ENCODE measurements at places on chromosomes 7 and 10.

- no peak for DNase-seq
These were observed 110.7 kb downstream of the CYTH3 start for GRCh38 chr7:6161463-6162330.

- DNase-seq: no peak
These were observed 121.1 kb downstream of the PLPP4 start for GRCh38 chr10:120578134-120578533.

GRCh38 chr10:96672481-96673175 is 47.7 kb downstream of the PIK3AP1 start:
- DNase-seq: peak; percentile 4

GRCh38 chr7:143884969-143885559 is 16.9 kb downstream of the TCAF1 start:
- no peak for DNase-seq

- DNase-seq: peak; percentile 62
These were observed 94.6 kb upstream of the MACROH2A2 start for GRCh38 chr10:69957886-69958555.

DNA sequence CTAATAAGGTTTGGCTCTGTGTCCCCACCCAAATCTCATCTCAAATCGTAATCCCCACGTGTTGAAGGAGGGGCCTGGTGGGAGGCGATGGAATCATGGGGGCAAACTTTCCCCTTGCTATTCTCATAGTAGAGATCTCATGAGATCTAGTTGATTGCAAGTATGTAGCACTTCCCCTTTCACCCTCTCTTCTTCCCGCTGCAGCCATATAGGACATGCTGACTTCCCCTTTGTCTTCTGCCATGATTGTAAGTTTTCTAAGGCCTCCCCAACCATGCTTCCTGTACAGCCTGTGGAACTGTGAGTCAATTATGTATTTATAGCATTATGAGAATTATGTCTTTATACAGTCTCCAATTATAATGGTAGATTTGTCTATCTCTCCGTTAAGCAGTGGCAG is 594.5 kb downstream of the ACTR3B start:
- DNase-seq: no peak

- DNase-seq: peak; percentile 93
These were observed 45.5 kb downstream of the VOPP1 start for GRCh38 chr7:55526770-55527169.

GRCh38 chr10:31204090-31204489 is 114.9 kb upstream of the ZEB1 start:
- DNase-seq: no peak

DNA sequence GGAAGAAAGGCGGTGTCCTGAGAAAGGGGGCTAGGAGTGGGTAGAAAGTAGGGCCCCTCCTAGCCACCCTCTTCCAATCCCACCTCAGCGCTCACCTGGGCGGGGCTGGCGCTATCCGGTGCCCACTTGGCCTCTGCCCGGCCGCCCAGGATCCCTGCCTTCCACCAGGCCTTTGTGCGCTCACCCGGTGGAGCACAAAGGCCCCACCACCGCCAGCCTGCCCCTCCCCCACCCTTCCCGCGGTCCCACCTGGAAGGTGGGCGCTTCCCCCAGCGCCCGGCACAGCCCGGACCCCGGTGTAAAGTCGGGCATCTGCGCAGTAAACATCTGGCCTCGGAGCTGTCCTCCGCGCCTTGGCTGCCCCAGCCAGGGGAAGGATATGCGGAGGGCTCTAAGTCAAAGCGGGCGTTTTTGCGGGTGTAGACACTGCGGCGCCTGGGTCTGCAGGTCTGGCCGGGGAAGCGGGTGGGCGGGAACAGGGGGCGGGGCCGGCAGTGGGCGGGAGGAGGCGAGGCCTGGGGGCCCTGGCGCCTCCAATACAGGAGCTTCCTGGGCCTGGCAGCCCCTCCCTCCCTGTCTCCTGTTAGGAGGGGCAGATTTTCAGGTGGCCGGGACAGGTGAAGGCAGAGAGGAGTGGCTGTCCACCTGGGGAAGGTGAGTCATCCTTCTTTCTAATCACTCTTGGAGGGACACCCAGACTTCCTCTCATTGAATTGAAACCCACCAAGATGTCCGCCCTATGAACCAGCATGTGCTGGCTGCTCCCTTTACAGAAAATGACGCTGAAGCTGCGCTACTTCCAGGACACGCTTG is 49.3 kb downstream of the PNLIPRP2 start:
- no peak for DNase-seq

DNA sequence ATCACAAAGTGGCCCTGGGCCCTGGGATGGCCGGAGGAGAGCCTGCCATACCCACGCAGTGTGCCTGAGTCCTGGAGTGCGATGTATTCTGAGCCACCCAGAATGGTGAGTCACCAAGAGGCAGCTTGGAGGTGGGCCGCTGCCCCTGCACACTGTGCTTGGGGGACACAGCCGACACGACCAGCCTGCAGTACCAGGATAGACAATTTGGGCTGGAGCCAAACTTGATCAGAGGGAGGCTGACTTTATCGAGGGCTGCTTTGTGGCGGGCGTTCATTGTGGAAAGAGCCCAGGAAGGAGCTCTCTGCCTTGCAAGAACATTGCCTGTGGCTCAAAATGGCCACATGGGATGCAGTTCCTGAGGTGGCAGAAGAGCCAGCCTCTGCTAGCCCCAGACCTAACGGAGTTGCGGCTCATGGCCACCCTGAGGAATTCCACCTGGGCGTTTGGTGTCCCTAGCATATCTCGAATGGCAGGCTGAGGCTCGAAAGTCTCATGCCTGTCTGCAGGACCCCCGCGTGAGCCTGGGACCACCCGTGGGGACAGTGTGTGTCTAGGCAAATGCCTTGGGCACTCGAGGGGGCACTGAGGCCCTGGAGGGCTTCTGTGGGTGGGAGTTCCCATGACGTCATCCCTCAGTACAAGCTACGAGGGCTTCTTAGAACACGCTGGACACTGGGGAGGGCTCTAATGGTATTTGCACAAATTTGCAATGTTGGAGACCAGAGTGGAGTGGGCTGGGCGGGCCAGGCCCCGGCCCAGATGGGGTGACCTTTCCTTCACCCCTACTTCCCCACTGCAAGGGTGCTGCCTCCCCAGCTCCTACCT is 79.7 kb downstream of the LHPP start:
- DNase-seq: no peak

GRCh38 chr10:7659560-7659959 is 7.2 kb downstream of the ITIH5 start:
- no peak for DNase-seq

- DNase-seq: no peak
These were observed 39.4 kb downstream of the CHST15 start for GRCh38 chr10:124053971-124054370.
